Fibroblast of lung (primary cell): ENCODE measurements at places on chromosomes 3 and 15.

DNA sequence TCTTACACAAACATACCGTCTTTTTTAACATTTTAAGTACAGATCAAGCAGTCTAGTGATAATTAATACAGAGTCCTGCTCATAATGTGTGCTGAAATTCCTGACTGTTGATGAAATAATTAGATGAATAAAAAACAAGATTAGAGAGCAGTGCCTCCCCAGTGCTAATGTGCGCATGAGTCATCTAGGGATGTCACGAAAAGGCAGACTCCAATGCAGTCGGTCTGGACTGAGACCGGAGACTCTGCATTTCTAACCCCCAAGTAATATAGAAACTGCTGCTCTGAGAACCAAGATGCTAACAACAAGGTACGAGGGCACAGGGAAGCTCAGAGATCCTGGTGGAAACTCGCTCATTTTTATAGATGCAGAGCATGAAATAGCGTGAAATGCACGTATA lies 61.4 kb downstream of the COL8A1 start:
- peak; percentile 37 for DNase-seq

DNA sequence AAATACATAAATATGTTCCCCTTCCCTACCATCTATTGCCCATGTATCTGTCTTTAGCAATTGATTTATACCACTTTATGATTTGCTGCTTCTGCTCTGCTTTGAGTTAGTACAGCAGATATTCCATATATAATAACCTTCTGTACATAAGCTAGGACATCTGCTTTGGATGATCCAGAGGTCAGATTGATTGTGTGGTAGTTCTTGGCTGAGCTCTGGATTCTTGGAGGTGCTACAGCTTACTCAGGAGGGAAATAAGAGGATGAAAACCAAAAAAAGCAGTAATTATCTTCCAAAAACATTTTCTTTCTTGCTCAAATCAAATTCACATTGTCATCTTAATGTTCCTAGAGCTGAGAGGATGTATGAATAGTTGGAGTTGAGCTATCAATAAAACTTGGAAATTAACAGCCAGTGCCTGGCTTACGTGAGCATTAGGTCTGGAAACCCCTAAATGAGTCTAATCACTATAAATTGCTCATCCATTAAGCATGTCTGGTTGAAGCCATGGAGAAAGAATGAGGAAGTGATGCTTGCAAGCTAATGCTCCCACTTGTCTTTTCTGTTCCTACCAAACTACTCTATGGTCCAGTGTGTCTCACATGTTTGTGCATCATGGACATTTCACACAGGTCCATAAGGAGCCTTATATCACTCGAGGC lies 36.3 kb upstream of the TMEM42 start:
- peak; percentile 88 for DNase-seq

- DNase-seq, result no peak
Measured at GRCh38 chr15:35698966-35699575, 153.1 kb upstream of the DPH6 start.

GRCh38 chr15:22851513-22851912 lies 13.0 kb downstream of the NIPA2 start:
- DNase-seq, result no peak

DNA sequence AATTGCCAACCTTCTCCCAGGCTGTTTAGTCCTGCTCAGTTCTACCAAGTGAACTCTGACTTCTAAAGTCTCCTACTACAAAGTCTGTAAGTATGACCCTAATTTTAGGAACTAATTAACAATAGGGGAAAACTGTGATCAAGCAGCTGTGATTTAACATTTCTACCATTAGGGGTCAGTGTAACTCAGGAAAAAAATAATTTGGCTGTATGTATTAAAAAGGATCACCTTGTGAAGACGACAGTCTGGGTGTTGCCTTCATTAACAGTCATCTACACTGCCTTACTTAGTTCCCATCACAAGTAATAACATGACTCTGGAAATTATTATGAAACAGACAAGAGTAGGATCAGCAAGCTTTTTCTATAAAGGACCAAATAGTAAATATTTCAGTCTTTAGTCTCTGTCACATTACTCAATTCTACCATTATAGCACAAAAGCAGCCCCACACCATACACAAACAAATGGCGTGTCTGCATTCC lies 4.2 kb upstream of the NPHP3 start:
- DNase-seq, result peak; percentile 11

DNA sequence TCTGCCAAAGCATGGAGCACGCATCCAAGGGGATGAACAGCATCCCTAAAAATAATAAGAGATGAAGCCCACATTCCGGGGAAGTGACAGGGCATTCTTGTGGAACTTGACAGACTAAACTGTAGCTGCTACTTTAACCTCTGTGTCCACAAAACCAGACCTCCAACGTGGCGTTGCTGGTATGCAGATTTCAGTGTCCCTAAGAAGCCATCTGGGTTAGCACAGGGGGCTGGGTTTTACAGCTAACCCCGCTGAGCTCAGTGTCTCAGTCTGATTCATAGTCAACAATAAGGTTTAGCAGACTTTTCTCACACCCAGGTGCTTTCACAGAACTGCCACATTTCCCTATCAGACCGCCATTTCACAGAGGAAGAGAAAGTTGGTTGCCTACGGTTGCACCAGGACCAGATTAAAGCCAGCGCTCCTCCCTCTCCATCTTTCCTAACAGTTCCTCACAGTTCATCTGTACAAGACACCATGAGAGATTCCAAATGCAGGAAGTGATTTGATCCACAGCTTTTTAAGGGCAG lies 61.6 kb upstream of the CTDSPL start:
- DNase-seq, result no peak

DNA sequence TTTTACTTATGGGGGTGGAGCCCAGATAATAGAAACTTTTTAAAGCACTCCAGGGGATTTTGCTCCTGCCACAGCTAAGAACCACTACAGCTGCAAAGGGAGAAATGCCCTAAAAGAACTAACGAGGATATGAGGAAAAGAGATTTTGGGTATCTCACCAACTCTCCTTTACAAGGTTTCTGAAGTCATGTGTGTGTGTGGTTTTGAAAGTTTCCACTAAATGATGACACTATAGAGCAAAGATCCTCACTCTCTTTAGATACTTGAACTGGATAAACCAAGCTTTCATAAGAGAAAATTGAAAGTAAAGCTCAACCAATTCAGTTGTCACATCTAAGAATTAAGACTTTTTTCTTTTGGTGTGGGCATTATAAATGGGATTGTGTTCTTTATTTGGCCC lies 455.3 kb upstream of the ALCAM start:
- DNase-seq, result no peak
